Activated gamma-delta T cell treated with anti-CD3 and anti-CD28 coated beads, Interleukin-2, amount 50 U/mL, for 16 hours (primary cell): ENCODE measurements at places on chromosomes 6 and 20.

- DNase-seq: no peak
These were observed 166.4 kb downstream of the CD24 start for GRCh38 chr6:106807947-106808611.

DNA sequence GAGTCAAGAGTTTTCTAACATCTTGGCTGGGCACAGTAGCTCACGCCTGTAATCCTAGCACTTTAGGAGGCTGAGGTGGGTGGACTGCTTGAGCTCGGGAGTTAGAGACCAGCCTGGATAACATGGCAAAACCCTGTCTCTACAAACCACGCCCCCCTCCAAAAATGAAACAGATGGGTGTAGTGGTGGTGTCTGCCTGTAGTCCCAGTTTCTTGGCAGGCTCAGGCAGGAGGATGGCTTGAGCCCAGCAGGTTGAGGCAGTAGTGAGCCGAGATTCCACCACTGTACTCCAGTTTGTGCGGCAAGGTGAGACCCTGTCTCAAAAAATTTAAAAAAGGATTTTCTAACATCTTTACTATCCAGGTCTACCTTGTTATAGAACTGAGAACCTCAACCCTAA is 22.0 kb downstream of the FAM8A1 start:
- DNase-seq: no peak

- no peak for DNase-seq
These were observed 150.3 kb upstream of the PREP start for GRCh38 chr6:105553171-105553570.

DNA sequence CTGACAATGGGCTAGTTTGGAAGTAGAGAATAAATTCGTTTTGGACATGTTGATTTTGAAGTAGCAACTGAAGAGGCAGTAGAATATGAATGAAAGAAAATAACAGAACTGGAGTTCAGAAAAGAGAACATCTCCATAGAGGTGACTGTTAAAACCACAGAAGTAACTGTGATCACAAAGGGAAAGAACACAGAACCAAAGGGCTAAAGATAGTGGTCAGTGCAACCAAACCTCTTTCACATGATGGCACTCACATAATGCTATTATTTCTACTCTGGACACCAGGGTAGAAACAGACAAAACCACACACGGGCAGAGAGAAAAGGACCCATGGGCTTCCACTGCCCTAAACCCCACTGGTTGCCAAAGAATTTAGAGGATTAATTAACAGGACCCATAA is 58.5 kb downstream of the CDK19 start:
- no peak for DNase-seq

GRCh38 chr6:138261116-138261780 is 43.0 kb upstream of the PBOV1 start:
- DNase-seq: no peak

DNA sequence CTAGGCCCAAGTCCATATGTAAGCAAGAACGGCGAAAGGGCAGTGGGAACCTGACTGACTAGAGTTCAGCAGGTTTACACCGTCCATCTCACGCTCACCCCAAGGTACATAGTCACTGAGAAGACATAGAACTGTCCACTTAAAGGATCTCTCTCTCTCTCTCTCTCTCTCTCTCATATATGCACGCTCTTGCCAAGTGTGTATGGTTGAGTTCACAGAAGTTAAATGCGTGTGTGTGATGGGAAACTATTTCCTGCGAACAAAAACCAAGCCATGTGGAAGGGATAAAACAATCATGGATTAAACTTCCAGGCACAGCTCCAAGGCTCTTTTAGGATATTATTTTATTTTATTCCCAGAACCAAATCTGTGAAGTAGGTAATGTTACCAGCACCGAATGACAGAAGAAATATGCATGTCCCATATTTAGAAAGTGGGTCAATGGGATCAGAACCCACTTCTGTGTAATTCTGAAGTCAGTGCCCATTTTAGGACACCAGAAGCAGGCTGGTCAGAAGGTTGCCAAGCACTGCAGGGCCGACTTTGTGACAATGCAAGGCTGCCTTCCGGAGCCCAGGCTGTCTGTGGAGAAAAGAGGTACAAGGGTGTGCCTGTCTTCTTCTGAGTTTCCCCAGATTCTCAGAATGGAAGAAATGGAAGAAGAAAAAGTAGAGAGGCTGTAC is 49.2 kb upstream of the MAP7 start:
- DNase-seq: no peak

- no peak for DNase-seq
These were observed 137.7 kb upstream of the HEY2 start for GRCh38 chr6:125611573-125612344.

DNA sequence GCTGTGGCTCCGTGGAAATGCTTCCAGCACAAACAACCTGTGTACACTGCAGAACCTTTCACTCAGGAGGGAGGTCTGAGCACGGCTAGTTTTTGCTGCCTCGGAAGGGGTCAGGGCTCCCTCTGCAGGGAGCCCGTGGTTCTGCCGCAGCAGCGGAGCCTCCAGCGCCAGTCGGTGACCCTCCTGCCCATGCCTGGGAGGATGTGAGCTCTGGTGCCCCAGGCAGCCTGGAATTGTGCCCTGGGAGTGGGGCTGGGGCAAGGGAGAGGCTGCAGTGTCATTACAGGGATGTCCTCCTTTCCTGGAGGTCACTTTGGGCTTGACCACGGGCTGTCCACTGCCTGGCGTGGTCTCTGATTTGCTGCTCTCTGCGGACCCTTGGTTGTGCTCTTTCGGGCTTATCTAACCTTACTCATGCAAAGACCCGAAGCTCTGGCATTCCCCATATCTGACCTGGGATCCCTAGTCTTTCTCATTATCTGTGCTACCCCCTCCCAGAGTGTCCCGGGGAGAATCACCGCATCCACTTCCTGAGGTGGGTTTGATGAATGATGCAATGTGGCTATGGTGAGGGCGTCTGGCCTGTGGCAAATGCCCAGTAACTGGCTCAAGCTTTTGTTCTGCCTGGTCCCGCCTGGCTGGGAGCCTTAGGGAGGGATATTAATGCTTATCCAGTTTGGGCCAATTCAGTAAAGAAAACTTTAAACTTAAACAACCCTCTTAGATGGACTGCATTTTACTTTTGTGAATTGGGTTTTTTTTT is 59.6 kb upstream of the TAGAP start:
- DNase-seq: peak; percentile 63

DNA sequence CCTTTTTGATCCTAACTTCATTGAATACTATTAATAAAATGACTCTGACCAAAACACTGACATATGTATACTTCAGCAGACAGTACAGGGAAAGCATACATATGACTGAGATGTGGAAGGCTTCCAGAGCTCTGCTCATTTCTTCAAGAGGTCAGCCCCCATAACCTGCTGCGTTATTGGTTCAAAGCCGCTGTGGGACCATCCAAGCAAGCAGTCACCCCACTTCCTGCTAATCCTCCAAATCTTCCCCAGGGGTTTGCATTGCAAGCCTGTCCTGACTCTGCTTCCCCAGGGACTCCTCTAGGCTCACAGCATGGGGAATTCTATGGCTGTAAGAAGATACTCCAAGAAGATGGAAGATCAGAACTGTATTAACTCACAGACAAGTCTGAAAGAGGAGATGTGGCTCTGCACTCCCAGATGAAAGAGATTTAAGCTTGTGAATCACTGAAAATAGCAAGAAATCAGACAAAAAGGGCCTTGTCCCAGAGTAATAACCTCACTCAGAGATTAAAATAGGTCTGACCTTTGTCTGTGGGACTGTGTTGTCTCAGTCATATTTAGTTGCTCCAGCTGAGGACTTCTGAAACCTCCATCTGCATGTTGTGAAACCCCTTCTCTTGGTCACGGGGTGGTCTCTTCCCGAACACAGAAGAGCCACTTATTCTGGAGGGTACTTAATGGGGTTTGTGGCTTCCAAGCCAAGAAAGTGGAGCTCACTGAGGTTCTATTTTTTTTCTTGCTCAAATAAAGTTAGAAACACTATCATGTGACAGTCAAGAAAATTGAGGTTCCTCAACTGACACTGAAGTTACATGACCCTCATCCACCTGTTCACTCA is 101.5 kb upstream of the MARCKS start:
- no peak for DNase-seq

- no peak for DNase-seq
These were observed 43.7 kb downstream of the ARHGAP40 start for GRCh38 chr20:38645351-38645750.

DNA sequence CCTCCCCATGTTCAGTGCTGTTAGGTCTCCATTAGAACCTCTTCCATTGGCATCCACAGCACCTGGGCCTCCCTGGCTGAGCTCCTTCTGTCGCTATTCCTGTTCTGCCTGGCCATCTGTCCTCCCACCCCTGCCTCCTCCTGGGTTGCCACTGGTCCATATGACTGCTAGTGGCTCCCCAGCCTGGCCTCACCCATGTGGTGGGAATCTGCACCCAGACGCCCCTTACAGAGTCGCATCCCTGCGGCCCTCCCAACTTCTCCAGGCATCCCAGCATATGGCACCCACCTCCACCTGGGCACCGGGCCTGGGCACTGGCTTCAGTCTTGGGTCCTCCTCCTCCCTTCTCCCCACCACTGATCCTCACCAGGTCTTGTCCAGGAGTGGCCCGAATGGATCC is 7.7 kb downstream of the CDC25B start:
- no peak for DNase-seq

DNA sequence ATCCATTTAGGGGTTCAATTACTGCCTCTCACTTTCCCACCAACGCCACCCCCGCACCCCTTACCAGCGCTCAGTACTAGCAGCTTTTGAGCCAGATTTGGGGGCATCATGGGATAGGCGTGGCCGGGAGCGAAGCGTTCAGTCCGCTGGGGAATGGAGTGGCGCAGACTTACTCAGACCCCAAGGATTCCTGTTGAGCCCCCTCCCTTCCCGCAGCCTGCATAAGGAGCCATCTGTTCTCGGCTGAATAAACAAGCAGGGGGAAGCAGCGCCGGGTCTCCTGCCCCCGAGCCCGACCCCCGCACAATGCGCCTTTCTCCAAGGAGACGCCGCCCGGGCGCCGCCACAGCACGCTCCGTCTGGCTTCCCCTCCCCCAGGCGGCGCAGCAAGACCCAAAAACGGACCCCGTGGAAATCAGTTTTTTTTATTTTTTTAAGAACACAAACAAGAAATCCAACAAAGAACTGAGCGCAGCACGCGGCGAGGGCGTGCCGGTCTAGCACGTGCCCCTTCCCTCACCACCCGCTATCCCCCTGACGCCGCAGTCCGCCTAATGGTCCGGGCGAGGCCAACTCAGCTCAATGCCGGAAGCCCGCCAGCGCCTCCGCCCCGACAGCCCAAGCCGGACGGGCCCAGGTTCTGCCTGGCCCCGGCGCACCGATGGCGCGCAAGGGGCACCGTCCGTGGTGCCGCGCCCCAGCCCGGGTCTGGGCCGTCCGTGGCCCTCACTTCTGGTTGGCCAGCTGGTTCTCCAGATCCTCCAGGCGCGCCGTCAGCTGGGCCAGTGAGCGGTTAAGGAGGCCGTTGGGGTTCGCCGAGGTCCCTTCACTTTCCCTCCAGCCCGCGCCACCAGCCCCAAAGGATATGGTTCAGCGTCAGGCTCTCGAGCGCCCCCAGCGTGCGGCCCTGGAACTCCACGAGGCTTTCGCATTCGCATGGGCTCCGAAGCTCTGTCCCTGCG is 13.3 kb upstream of the RBPJL start:
- peak; percentile 73 for DNase-seq

DNA sequence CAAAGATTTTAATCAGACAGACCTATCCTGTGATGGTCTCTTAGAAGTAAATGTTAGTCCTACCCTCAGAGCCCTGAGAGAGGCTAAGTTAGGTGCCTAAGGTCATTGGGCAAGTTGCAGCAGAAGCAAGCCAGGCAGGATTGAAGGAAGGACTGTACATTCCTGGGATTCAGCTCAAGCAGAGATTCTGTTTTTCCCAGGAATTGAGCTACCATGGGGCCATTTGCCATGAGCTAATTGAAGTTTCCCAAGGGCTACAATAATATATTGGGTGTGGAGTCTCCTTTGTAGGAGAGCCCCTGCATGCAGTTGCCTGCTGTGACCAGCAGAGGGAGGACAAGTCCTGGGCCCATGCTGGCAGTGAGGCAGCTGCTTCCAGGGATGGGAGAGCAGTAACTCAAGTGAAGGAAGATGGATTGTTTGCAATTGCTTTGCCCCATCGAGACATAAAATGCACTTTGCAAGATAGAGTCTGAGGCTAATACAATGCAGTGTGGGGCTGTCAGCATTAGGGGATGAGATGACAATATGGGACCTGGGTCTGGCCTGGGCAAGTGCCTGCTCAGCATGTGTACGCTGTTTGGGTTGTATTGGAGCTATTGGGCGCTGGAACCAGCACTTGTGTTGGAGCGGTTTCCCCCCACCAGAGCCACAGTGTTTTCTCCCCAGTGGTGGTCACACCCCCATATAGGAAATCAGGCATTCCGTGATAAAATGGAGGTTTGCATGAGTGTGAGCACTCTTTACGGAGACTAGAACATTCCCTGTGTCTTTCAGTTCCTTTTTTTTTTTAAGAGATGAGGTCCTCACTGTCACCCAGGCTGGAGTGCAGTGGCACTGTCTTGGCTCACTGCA is 27.9 kb downstream of the DNMT3B start:
- DNase-seq: peak; percentile 59

DNA sequence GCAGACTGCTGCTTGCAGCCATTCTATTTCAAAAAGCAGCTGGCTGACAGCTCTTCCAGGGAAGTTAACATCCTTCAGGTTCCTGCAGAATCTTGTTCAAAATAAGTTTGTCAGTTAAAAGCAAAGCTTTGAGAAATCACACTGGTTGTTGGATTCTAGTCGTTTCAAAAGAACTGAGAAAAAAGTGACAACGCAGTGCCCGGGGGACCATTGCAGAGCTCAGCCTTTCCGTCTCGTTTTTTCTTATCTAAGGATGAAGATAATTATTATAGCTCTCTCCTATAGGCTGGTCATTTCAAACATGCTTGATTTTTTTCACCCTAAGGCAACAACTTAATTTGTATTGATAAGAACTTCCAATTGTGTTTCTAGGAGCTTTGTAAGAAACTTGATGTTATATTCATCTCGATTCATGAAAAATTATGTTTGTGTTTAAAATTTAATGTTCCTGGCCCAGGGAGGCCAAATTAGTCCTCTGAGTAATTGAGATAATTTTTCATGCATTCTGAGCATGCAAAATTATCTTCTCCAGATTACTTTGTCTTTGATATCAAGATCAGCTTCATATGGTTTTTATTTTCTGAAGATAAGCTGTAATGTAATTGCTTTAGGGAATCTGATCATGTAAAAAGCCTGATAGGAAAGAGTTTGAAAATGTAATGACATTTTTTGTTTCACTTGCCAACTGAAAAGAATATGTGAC is 58.4 kb downstream of the SNAP25 start:
- no peak for DNase-seq
